T follicular helper cell (primary cell): ENCODE measurements at places on chromosomes 12 and 14.

- no peak for DNase-seq
Measured at GRCh38 chr12:2250797-2251196, 198.0 kb downstream of the CACNA1C start.

- DNase-seq = no peak
Measured at GRCh38 chr12:19547271-19547671, 108.0 kb downstream of the AEBP2 start.

GRCh38 chr14:21101802-21102413 lies 1.0 kb downstream of the TMEM253 start:
- no peak for DNase-seq

DNA sequence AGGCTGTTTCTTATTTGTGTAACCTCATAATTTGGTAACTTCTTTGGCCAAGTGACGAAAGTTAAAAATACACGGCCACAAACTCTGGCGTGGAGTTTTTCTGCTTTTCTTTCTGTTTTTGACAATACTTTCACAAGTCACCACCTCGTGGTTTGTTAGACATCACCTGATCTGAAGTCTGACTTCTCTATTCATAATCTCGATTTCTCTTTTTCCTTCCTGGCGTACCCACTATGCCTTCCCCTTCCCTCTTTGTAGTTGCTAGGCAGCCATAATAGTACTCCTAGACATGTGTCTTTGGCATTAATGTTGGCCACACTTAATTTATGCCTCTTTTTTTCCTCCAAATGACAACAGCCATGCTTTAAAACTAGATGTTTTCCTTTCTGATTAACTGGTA lies 97.6 kb downstream of the POLR3B start:
- DNase-seq = no peak

GRCh38 chr12:17975763-17976162 lies 114.2 kb downstream of the RERGL start:
- no peak for DNase-seq

GRCh38 chr14:76868454-76869170 lies 42.4 kb downstream of the LRRC74A start:
- no peak for DNase-seq

GRCh38 chr14:77708749-77709148 lies 846 bp downstream of the SLIRP start:
- DNase-seq = no peak

DNA sequence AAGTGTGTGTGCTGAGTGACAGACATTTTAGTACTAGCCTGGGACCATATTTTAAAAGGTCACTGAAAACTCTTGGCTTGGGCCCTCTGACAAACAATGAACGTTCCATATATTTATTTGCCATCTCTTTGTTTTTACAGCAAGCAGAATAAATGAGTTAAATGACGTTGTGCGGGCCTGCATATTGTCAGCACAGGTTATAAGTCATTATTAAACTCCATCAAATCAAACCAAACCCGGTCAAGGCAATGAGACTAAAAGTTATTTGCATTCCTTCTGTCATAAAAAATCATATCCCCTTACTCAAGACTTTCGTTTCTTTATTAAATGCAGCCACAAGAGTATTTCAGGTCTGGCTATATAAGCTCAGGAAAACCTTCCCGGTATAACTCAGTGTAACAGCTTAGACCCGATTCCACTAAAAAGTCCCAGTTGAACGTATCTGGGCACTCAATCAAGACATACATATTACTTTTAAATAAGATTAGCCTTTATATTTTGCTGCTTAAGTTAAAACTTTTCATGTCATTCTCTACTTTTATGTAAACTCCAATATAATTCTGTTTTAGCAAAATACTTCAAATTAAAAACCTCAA lies 84.9 kb downstream of the DICER1 start:
- no peak for DNase-seq

- no peak for DNase-seq
Measured at GRCh38 chr14:93276031-93276716, 56.7 kb downstream of the BTBD7 start.

DNA sequence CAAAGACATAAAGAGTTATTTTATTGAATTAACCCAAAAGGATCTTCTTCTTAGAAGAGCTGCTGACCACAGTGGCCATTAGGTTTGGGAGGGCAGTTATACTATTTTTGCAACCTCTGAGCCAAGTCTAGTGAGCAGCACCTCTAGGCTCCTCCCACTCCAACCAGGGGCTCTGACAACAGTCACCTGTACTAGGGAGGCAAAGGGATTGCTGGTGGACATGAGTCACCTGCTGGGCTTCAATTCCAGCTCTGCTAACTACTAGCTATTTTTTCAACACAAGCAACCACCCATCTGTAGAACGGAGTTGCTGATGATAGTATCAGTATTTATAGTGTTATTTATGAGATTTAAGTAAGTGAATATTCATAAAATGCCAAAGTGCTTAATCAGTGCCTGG lies 166.0 kb downstream of the KLHL28 start:
- DNase-seq = no peak

DNA sequence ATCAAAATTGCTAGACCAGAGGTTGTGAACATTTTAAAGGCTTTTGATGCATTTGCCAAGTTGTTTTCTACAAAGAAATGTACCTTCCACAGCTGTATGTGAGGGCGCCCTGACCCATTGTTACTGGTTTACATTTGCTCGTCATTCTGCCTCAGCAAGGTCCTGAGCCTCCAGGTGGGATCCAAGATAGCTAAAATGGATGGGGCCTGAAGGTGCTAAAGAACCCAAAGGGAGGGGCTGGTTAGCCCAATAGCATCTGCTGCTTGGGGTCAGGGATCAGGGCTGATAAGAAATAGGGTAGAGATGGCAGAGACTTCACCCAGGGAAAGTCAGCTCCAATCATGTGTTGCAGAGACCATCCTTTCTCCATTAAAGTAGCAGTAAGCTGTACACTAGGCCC lies 43.1 kb downstream of the GALNT16 start:
- no peak for DNase-seq

- no peak for DNase-seq
Measured at GRCh38 chr12:131829356-131829747, 1.2 kb downstream of the MMP17 start.

DNA sequence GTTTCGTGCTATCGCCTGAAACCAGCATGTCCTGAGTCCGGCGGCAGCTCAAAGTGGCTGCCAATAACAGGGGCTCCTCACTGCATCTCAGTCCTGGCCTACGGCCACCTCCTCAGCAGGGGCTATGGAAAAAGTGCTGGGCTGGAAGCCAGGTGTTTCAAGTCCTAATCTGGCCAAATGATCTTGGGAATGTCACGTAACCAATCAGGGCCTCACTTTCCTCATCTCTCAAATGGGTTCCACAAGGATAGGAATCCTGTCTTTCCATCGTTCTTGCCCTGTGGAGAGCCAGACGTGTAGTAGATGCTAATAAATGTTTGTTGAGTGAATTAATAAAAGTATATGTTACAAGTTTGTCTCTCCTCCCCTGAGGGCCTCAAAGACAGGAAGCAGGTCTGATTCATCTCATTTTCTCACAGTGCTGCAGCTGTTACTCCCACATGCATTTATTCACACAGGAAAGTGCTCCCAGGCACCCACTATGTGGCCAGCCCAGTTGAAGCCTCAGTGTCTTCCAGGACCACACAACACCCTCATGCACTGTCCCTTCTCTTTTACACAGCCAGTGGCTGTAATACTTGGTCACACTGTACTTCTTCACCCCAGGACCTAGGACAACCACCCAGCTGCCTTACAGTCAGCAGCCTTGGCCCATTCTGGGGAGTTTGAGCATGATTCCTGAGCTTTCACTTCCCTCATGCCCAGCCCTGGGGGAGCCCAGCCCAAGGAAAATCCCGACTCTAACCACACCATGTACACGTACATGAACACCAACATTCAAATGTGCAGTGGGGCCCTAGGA lies 5.0 kb downstream of the CMKLR1 start:
- no peak for DNase-seq

- no peak for DNase-seq
Measured at GRCh38 chr14:86712176-86712575, 1182.2 kb downstream of the FLRT2 start.

- DNase-seq = no peak
Measured at GRCh38 chr12:132367852-132368251, 38.5 kb upstream of the GALNT9 start.

DNA sequence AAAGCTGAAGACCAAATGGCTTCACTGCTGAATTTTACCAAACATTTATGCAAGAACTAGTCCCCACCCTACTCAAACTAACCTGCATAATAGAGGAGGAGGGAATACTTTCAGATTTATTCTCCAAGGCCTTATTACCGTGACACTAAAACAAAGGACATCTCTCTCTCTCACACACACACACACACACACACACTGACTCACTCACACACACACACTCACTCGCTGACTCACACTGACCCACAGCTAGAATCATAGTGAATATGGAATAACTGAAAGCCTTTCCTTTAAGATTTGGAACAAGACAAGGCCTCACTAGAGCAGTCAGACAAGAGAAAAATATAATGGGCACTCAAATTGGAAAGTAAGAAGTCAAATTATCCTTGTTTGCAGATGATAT lies 1014.1 kb downstream of the TMTC2 start:
- DNase-seq = no peak

- DNase-seq = no peak
Measured at GRCh38 chr14:82052778-82053177, 519.1 kb upstream of the SEL1L start.

- no peak for DNase-seq
Measured at GRCh38 chr12:32033406-32033805, 73.2 kb upstream of the BICD1 start.

GRCh38 chr12:57033431-57033830 lies 16.5 kb downstream of the MYO1A start:
- DNase-seq = no peak

DNA sequence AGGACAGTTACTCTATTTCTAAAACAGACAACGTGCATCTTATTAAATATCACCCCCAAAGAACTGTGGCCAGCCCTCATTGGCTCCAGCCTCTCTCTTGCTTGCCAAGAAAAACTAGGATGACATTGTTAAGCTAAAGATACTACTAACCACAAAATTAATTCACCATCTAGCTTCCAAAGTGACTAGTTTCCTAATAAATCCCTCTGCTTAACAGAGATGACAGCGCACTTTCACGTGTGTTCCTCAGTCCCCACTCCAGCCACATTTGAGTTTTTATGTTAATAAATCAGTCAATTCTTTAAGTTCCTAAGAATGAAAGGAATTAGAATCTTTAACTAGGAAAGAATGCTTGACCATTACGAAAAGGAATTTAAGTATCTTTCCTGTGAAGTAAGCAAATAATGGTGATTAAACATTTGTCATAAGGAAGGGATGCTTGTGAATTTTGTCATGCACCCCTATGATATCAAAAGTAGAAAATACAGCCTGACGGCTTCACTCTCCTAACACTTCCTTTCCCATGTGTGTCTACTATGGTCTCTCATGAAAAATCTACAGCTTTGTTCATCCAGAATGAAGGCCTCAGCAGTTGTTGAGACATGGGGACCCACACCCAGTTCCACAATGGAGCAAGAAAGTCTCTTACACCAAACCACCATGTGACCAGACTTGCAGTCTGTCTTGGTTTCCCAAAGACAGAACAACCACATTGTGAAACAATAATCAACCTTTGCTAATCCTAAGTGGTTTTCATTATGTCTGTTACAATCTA lies 8.1 kb downstream of the CORO1C start:
- no peak for DNase-seq

DNA sequence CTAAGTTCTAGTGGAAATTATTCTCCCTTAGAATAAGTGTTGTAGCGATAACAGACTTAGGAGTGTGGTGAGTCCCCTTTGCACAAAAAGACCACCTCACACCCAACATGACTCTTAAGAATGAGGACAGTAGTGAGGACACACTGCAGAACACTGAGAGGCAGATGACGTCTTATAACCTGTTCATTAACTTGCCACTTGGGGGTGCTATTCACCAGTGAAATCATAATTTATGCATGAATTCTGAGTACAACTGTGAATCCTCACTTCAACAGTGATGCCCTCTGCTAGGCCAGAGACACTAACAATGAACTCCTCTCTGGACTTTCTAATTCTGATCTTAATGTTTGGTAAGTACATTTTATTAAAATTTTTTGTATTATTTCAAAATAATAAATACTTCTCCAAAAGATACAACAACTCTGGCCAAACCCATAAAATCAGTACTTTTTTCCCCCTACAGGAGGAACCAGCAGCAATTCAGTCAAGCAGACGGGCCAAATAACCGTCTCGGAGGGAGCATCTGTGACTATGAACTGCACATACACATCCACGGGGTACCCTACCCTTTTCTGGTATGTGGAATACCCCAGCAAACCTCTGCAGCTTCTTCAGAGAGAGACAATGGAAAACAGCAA lies 274.7 kb downstream of the DAD1 start:
- DNase-seq = no peak

- DNase-seq = no peak
Measured at GRCh38 chr14:32306549-32306948, 22.5 kb upstream of the AKAP6 start.

GRCh38 chr14:69493791-69494190 lies 9.3 kb downstream of the PLEKHD1 start:
- DNase-seq = no peak

DNA sequence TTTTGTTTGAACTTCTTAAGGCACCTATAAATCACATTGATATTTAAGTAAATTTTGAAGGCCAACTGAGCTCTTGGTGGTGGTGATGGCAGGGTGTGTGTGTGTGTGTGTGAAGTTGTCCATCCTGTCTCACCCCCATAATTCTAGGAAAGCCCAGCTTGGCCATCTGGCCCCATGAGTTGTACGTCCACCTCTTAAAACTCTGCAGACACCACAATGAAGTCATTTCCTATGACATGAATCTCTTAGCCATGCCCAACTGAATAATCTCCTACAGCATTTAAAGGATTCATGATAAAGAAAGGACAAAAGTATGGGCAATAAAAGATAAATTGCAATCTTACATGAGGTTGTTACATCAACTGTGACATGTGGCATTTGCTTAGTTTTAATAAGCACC lies 123.4 kb downstream of the TTC7B start:
- no peak for DNase-seq

DNA sequence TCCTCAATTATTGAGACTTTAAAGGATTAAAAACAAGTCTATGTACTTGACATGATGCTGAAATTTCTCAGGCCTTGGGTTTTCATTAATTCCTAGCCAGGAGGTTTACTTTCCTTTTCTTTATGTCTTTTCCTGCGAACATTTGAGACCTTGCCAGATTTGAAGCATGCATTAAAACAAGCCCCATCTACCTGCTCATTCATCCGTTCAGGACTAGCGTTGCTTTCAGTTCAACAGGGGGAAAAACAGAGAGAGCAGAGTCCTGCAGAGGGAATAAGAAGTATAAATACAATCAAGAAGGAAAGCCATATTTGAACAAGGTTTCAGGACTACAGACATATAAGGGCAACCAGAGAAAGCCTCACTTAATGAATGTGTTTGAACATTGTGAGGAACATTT lies 542.4 kb downstream of the DIO2 start:
- no peak for DNase-seq
